ENCODE measurements at places on chromosomes 13 and 19. TPM values are rescaled to one million over a fixed set of nuclear protein-coding genes. Genes with fewer than 3 reads are reported as not detected.

- no peaks in the 10 kb centered on the region for H3K36me3 ChIP-seq
- H3K27me3 ChIP-seq: no peaks in the 10 kb centered on the region
- DNase-seq: no peak
- H3K4me1 ChIP-seq: peaks cover 21% of the 10 kb centered on the region
These were observed 666.7 kb upstream of the MIR17HG start for GRCh38 chr13:90680826-90681225.

DNA sequence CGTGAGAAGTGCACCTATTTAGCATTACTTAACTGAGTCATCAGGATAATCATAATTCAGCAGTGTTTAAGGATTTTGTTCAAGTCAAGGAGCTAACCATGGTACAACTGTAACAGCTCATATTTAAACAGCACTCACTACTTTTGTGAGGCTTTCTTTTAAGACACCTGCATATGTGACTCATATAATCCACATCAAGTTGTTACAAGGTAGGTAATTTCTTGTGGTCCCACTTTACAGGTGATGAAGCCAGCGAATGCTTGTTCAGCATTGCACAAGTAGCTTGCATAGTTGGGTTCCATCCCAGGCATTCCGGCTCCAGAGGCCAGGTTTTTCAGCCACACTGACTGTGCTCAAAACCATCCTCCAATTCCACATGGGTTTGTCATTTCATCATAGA, 569.2 kb downstream of the MYO16 start:
- H3K27me3 ChIP-seq: no peaks in the 10 kb centered on the region
- H3K4me1 ChIP-seq: peaks cover 4% of the 10 kb centered on the region
- no peak overlapping the region for H3K4me3 ChIP-seq

GRCh38 chr19:54551293-54551692, 22.3 kb upstream of the LILRA2 start:
- no peak overlapping the region for H3K4me3 ChIP-seq
- H3K27ac ChIP-seq: no peak overlapping the region
- H3K27me3 ChIP-seq: no peaks in the 10 kb centered on the region
- no peak for DNase-seq
- no peaks in the 10 kb centered on the region for H3K36me3 ChIP-seq

DNA sequence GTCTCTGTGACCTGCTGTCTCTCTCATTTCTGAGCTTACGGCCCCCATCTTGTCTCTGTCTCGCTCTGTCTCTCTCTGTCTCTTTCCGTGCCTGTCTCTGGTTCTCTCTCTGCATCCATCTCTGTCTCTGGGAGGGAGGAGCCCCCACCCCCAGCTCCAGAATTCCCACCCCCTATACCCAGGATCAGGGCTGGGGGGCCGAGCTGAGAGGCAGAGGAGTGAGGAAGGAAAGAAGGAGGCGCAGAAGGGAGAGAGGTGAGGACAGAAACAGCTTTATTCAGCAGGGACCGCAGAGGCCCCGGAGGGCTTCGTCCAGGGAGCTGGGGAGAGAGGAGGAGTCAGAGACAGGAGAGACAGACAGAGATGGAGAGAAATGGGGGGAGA, 14.0 kb downstream of the JOSD2 start:
- no peak overlapping the region for H3K27ac ChIP-seq
- H3K36me3 ChIP-seq: peaks cover 3% of the 10 kb centered on the region
- H3K4me1 ChIP-seq: peaks cover 4% of the 10 kb centered on the region
- no peak for DNase-seq

DNA sequence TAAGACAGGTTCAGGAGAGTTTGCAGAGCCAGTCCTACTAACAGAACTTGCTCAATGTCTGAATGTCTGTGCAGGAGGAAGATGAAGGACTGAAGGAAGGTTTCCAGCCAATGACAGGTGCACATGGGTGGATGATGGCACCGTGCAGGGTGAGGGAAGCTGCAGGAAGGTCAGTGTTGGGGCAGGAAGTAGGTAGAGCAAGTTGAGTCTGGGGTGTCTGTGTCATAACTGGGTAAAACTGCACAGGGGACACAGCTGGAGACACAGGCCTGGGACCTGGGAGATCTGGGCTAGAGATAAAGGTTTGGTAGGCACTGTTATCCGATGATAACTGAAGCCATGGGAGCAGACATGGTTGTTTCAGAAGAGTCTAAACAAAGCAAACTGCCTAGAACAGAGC, 116.9 kb downstream of the USP12 start:
- DNase-seq: no peak
- H3K27ac ChIP-seq: no peak overlapping the region
- no peak overlapping the region for H3K4me3 ChIP-seq
- H3K27me3 ChIP-seq: no peaks in the 10 kb centered on the region

Gene C3
- 8.2 TPM for total RNA-seq

DNA sequence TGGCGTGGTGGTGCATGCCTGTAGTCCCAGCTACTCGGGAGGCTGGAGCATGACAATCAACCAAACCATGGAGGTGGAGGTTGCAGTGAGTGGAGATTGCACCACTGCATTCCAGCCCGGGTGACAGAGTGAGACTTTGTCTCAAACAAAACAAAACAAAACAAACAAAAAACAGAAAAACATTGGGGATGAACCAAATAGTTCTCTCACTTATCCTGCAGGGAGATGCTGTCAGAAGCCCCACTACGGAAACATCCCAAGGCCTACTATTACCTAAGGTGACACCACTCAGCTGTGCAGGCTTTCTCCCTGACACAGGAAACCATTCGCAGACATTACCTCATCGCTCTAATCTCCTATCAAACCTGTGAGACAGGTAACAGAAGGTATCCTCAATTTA, 113.5 kb downstream of the FOXO1 start:
- no peak for DNase-seq
- no peaks in the 10 kb centered on the region for H3K27me3 ChIP-seq
- H3K4me1 ChIP-seq: peaks cover 21% of the 10 kb centered on the region
- H3K4me3 ChIP-seq: no peak overlapping the region
- H3K27ac ChIP-seq: no peak overlapping the region
- H3K36me3 ChIP-seq: peaks cover 4% of the 10 kb centered on the region

- H3K4me1 ChIP-seq: no peaks in the 10 kb centered on the region
- no peak for DNase-seq
- no peaks in the 10 kb centered on the region for H3K27me3 ChIP-seq
- H3K4me3 ChIP-seq: no peak overlapping the region
- no peaks in the 10 kb centered on the region for H3K36me3 ChIP-seq
- H3K27ac ChIP-seq: no peak overlapping the region
These were observed 804.6 kb downstream of the SLITRK6 start for GRCh38 chr13:84994582-84994981.

GRCh38 chr19:38669552-38669951, 22.1 kb downstream of the ACTN4 start:
- peaks cover 69% of the 10 kb centered on the region for H3K4me1 ChIP-seq
- no peak for DNase-seq
- H3K4me3 ChIP-seq: no peak overlapping the region
- peaks cover 32% of the 10 kb centered on the region for H3K36me3 ChIP-seq

Gene SIGLEC10
- not detected for total RNA-seq

Data from type B pancreatic cell (in vitro differentiated cells).